ENCODE measurements at places on chromosomes 4 and X.

DNA sequence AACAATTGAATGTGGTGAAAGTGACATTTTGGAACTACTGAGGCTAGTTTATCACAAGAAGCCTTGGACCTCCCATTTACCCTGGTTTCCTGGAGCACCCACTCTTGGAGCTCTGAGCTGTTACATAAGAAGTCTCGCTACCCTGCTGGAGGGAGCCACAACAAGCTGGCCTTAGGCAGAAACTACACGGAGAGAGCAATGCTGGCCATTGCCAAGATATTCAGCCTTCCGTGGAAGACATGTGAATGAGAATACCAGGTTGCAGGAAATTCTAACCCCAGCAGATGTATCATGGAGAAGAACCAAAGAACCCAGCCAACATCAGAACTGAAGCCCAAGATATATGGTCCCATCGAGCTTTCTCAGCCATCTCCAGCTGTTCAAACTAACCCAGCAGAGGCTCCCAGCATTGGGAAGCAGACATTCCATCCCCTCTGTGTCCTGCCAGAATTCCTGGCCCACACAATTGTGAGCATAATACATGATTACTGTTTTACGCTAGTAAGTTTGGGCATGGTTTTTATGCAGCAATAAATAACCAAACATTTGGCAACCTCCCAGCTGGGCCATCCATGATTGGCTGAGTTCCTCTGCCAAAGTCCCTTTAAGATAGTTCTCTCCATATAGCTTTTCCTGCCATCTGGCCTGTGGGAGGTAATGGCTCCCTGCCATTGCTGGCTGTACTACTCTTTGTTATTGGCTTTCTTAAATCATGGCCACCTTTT is 17.9 kb upstream of the PDE5A start:
- no peak for ATAC-seq

DNA sequence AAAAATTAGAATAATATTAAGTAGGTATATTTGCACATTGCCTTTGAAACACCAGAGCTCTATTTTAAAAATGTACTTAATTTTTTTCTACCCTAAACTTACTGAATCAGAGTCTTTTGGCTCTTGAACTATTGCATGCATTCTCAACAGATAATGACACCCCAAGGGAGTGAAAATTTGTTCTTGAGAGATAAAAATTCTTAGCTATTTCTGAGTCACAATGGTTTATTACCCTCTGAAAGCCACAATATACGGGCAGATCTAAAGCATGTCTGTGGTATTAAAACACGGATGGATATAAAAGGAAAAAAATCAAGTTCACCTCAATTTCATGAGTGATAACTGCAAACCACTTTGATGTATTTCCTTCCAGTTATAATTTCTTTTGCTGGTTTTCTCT is 636.3 kb upstream of the FTHL17 start:
- ATAC-seq: no peak

GRCh38 chrX:8711401-8711800 is 20.5 kb downstream of the ANOS1 start:
- ATAC-seq: no peak

- no peak for ATAC-seq
These were observed 24.3 kb downstream of the TMEM255A start for GRCh38 chrX:120286733-120287512.

GRCh38 chrX:82362550-82362949 is 1145.5 kb upstream of the POU3F4 start:
- no peak for ATAC-seq

GRCh38 chr4:141339391-141339790 is 118.7 kb downstream of the ZNF330 start:
- no peak for ATAC-seq

Measured in activated CD4-positive, CD25-positive, alpha-beta regulatory T cell treated with anti-CD3 and anti-CD28 coated beads, Interleukin-2, amount 50 U/mL, for 24 hours (primary cell).